Kidney (tissue), 22 donors: ENCODE measurements at places on chromosomes 1 and 21. TPM values are rescaled to one million over a fixed set of nuclear protein-coding genes. Genes with fewer than 3 reads are reported as not detected.
A peak's percentile ranks its signal among the peaks of the same experiment; 100 is the strongest.

Gene GPA33
- 0.28 TPM for total RNA-seq

Gene GCSAML
- total RNA-seq, result 1.8 TPM

GRCh38 chr1:40438391-40439015 is 11.8 kb upstream of the ZFP69B start:
- no peaks in the 10 kb centered on the region for H3K27me3 ChIP-seq
- no peak overlapping the region for H3K27ac ChIP-seq
- H3K4me1 ChIP-seq, result no peaks in the 10 kb centered on the region
- H3K4me3 ChIP-seq, result no peak overlapping the region

- H3K4me3 ChIP-seq, result no peak overlapping the region
- H3K36me3 ChIP-seq, result no peaks in the 10 kb centered on the region
- no peak for DNase-seq
Measured at GRCh38 chr21:39705849-39706248, 39.1 kb upstream of the IGSF5 start.

DNA sequence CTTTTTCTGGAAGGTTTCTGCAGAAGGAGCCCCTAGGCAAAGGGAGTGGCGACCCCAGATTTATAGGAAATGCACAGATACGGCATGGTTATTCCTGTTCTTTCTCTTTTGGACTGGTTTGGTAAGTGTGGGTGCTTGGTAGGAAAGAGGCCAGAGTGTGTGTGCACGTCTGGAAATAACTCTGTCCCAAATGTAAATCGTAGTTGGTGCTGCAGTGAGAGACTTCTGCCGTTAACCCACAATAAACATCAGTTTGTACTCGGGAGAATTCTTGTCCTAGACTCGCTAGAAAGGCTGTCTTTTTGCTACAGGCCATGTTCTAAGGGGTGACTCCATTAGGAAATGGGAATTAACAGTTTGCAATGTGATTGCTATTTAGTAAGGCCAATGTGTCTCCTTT is 779 bp downstream of the SLC44A3 start:
- peak overlapping the region; percentile 50 for H3K4me3 ChIP-seq
- peaks cover 3% of the 10 kb centered on the region for H3K4me1 ChIP-seq
- peak overlapping the region; percentile 64 for H3K27ac ChIP-seq

- no peak overlapping the region for H3K4me3 ChIP-seq
- no peak overlapping the region for H3K27ac ChIP-seq
- DNase-seq, result no peak
Measured at GRCh38 chr1:25704267-25704691, 87.7 kb downstream of the MAN1C1 start.

- no peak overlapping the region for H3K4me3 ChIP-seq
- no peaks in the 10 kb centered on the region for H3K4me1 ChIP-seq
- H3K27ac ChIP-seq, result no peak overlapping the region
- no peaks in the 10 kb centered on the region for H3K36me3 ChIP-seq
- no peaks in the 10 kb centered on the region for H3K27me3 ChIP-seq
- DNase-seq, result no peak
Measured at GRCh38 chr1:211732293-211732980, 57.0 kb upstream of the NEK2 start.

DNA sequence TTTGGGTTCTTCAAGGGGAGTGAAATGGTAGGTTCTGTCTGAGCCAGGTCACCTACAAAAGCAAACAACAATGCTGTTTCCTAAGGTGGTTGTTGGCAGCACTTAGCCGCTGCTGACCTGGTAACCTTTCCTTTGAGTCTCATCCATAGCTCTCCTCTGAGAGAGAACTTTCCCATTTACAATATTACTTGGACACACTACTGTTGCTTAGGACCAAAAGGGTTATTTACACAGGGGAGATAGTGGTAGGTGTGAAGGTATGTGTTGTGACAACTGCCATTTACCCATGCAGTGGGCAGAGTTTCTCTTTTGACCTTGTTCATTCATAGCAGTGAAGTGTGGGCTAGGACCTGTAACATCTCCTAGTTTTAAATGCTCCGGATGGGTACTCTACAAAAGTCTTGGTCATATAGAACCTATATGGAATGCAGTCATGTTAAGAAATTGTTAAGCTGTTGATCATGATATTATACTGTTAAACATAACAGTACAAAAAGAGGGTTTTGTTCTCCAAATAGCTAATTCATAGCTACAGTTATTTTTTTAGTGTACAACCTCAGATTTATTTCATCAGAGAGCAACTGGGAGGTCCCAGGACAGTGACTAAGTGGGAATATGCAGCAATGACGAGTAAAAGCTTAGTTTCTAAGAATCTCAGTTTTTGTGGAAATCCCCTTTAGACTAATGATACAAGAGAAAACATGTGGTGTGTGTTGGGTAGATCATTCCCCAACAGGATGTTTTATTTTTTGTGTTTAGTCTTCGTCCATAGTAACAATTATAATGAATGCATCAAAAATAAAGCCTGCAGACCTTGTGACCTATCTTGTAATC is 219.7 kb downstream of the NFIA start:
- H3K4me1 ChIP-seq, result peaks cover 7% of the 10 kb centered on the region
- H3K27ac ChIP-seq, result peak overlapping the region; percentile 8
- H3K36me3 ChIP-seq, result no peaks in the 10 kb centered on the region
- no peaks in the 10 kb centered on the region for H3K27me3 ChIP-seq
- DNase-seq, result no peak

GRCh38 chr1:76162254-76162653 is 87.7 kb downstream of the ST6GALNAC3 start:
- H3K4me3 ChIP-seq, result no peak overlapping the region
- no peaks in the 10 kb centered on the region for H3K4me1 ChIP-seq
- no peaks in the 10 kb centered on the region for H3K27me3 ChIP-seq
- no peak for DNase-seq
- no peaks in the 10 kb centered on the region for H3K36me3 ChIP-seq
- H3K27ac ChIP-seq, result no peak overlapping the region

- no peaks in the 10 kb centered on the region for H3K27me3 ChIP-seq
- H3K36me3 ChIP-seq, result no peaks in the 10 kb centered on the region
- H3K4me1 ChIP-seq, result no peaks in the 10 kb centered on the region
Measured at GRCh38 chr1:206575165-206575893, 36.9 kb downstream of the EIF2D start.

Gene CCDC17
- total RNA-seq, result 3.0 TPM

DNA sequence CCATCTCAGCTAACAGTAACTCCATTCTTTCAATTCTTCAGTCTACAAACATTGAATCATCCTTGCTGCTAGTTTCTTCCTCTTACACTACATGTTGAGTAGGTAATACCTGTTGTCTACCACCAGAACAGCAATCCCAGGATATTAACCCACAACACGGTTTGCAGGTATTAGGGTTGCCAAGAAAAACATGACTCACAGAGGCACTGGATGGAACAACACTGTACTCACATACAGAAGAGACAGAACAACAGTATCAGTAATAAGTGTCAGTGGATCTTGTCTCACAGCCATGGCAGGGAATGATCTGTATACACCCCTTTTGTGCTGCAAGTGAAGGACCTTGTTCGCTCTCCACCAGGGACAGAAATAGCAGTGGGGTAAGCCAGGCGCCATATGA is 212.1 kb downstream of the GPR52 start:
- H3K36me3 ChIP-seq, result no peaks in the 10 kb centered on the region
- DNase-seq, result no peak
- H3K27ac ChIP-seq, result no peak overlapping the region
- H3K27me3 ChIP-seq, result no peaks in the 10 kb centered on the region

- H3K4me1 ChIP-seq, result no peaks in the 10 kb centered on the region
- no peak for DNase-seq
- no peak overlapping the region for H3K4me3 ChIP-seq
- no peak overlapping the region for H3K27ac ChIP-seq
Measured at GRCh38 chr1:10631121-10631810, 156.5 kb downstream of the PEX14 start.

DNA sequence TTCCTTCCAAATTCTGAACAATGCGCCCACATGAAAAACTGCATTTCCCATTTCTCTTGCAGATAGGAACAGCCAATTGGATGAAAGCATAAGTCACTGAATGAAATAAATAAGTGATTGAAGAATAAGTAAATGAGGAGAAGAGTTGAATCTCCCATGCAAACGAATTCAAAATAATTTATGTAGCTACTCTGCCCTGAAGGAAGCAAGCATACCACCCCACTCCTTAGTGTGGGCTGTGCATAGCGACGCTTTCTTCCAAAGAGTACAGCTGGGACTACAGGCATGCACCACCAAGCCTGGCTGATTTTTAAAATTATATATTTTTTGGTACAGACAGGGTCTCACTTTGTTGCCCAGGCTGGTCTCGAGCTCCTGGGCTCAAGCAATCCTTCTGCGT is 16.5 kb upstream of the RIMKLA start:
- no peaks in the 10 kb centered on the region for H3K27me3 ChIP-seq
- no peak overlapping the region for H3K4me3 ChIP-seq
- H3K27ac ChIP-seq, result no peak overlapping the region
- no peaks in the 10 kb centered on the region for H3K4me1 ChIP-seq
- H3K36me3 ChIP-seq, result no peaks in the 10 kb centered on the region
